ENCODE measurements at places on chromosomes 2 and 18.

DNA sequence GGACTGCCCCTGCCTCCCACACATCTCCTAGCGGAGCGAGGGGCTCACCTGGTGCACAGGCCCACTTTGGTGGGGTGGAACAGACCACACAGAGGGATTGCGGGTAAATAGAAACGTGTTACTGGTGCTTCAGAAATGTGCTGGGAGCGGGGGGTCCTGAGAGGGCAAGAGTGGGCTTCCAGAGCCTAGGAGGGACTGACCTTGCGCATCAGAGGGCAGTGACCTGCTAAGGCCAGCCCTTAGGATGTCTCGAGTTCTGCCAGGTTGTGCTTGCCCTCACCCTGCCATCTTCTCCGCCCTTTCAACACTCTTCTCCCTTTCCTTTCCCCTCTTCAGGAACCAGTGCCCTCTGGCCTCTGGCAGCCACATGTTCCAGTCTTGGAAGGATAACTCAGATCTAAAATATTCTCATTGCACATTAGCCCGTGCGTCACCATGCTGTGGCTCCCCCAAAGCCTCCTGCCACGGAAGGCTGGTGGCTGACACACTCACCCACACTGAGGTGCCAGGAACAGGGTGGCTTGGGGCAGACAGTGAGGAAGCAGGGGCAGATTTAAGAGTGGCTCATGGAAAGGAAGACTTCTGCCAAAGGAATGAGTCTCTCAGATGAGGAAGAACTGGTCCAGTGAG is 89.6 kb downstream of the MCFD2 start:
- DNase-seq, result no peak

DNA sequence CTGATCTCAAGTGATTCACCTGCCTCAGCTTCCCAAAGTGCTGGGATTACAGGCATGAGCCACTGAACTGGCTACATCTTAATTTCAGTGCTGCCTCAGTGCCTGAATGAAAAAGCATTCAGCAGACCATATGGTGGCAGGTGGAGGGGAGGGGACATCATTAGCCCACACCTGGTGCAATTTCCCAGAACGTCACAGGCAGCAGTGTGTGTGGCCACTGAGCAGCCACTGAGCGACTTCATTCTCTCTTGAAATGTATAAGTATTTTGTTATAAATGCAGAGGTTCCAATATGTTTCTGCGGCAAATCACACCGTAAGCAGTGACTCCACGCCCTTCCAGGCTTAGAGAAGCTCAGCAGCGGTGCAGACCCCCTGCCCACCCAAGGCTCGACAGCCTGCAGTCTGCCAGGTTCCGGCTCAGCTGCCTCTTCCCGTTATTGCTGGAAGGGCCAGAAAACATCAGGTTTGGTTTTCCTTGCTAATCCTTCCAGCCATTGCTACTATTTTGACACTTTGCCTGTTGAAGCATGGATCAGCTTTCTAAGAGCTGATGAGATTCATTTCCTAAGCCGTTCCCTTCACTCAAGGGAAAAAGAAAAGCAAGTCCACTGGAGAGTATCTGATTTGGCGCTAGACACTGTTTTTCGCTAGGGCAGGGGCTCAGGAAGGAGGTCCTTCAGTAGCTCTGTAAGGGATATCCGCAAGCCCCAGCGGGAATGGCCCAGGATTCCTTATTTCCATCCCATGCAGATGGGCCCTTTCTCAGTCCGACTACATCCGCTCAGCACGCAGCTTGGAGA is 250.7 kb downstream of the VAPA start:
- no peak for DNase-seq

- no peak for DNase-seq
Observed at GRCh38 chr18:79750980-79751571, 46.7 kb upstream of the KCNG2 start.

GRCh38 chr2:10552220-10552870 is 104.2 kb upstream of the ODC1 start:
- no peak for DNase-seq

DNA sequence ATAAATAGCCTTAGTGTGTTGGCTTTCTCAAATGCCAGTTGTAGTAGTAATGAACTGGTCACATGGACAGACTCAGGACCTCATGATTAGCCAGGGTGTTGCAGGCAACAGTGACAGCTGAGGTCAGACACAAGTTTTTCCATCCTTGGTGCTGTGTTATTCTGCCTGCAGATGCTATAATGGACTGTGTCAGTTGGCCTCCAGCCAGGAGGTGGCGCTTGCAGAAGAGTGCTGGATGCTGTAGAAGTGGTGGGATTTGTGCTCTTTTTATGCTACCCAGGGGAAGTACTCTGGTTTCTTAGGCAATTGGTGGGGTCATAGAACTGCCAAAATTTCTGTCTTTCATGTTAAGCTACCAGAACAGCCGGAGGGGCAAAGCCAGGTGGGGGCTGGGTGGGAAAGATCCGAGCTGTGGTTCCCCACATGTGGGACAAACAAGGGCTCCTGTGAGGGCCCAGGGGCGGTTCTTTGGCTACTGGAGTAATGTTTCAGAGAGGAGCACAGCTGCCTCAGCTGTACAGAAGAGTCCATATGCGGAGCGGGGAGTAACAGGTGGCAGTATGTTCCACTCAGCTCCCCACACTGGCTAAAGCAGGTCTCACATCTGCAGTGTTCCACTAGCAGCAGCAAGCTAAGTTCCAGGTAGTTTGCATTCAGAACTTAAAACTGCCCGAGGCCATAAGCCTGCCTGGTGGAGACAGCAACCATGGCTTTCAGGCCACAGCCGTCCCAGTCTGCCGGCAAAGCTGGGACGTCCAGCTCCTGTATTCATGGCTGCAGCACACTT is 104.4 kb downstream of the GULP1 start:
- no peak for DNase-seq

GRCh38 chr2:44335806-44336538 is 25.3 kb downstream of the PREPL start:
- no peak for DNase-seq

DNA sequence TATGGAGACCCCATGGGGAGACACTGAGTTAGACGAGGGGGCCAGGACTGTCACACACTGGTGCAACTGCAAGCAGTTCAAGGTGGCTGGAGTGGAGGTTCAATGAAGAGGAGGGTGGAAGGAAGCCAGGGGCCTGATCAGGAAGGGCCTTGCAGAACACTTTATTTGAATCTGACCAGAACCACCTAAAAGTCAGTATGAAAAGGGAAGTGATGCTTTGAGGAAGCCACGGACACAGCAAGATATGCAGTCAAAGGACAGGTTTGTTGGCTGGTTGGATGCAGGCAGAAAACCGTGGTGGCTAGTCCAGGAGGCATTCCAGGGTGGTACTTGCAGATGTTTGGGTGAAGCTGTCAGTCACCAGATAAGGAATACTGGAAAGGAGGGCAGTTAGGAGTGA is 3.5 kb upstream of the FAM124B start:
- no peak for DNase-seq

DNA sequence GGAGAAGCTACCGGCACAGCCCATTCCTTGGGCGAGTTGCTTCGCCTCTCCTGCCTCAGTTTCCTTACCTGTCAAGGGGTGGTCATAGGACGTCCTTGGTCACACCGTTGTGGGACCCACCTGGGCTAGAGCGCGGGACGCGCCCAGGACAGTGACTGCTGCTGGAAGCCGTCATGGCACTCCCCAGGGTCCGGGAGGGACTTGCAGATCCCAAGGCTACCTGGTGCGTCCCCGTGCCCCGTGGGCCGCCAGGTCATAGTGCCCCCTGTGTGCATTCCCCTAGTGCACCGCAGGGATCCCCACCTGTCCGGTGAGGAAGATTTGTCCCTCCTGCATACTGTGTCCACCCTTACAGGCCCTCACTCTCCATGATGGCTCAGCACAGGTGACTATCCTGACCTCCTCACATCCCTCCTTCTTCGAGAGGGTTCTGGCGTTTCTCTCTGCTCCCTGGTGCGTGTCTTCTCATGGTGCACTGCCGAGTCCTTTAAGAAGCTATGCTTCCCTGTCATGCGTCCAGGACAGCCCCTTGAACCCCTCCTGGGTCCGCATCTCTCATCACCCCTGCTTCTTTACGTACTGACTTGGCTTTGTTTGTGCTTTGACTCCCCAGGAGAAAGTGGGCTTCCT is 886 bp upstream of the STK25 start:
- DNase-seq, result no peak

GRCh38 chr18:60372596-60372995 is at the start of gene MC4R:
Gene MC4R, minus strand, starts transcription at chr18:60372775. Its CDS starts 426 bp downstream, at chr18:60372349.
- DNase-seq, result no peak

DNA sequence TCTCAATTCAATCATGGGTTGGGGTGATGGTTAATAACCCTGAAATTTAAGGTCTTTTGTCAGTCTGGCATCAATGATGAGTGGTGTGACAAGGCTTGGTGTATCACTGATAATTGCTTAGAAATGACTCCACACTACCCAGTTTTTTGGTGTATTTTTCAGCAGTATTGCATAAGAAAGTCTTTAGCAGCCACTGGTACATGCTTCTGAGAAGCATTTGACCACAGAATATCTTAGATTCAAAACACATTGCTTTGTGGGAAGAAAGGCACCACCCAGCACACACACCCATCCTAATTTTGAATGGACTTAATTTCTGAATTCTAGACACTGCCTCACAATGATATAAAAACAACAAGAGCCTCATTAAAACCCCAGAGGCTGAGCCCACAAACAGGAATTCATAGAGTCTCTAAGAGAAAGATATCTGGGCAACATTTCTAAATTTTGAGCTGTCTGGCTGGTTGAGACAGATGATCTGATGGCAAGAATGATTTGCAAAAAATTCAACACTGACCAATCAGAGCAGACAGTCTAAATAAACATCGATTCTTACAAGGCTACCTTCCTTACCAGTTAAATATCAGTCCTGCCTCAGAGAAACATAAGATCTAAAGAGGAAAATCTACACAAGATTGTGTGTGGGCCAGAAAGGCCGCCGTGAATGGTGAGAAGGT is 114.7 kb upstream of the CYP1B1 start:
- no peak for DNase-seq

GRCh38 chr2:182818501-182818900 is 47.9 kb downstream of the FRZB start:
- DNase-seq, result no peak

GRCh38 chr18:6807515-6808257 is 78.2 kb downstream of the ARHGAP28 start:
- DNase-seq, result no peak

GRCh38 chr2:5094192-5094591 is 598.0 kb upstream of the SOX11 start:
- no peak for DNase-seq

DNA sequence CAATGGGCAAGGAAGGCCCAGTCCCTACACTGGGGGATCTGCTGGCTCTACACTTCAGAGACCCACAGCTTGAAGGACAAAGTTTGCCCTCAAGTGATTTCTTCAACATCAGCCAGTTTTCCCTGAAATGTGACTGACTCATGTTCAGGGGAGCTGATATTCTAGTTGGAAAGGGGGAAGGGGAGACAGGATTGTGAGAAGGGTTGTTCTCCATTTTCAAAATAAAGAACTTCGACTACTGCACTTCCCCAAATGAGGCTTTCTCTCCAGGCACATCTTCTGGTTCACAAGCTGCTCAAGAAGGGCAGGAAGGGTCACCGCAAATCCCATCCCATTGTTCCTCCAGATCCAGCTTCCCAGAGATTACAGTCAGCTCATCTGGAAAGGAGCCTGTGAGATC is 117.6 kb downstream of the BCL2L11 start:
- DNase-seq, result no peak

DNA sequence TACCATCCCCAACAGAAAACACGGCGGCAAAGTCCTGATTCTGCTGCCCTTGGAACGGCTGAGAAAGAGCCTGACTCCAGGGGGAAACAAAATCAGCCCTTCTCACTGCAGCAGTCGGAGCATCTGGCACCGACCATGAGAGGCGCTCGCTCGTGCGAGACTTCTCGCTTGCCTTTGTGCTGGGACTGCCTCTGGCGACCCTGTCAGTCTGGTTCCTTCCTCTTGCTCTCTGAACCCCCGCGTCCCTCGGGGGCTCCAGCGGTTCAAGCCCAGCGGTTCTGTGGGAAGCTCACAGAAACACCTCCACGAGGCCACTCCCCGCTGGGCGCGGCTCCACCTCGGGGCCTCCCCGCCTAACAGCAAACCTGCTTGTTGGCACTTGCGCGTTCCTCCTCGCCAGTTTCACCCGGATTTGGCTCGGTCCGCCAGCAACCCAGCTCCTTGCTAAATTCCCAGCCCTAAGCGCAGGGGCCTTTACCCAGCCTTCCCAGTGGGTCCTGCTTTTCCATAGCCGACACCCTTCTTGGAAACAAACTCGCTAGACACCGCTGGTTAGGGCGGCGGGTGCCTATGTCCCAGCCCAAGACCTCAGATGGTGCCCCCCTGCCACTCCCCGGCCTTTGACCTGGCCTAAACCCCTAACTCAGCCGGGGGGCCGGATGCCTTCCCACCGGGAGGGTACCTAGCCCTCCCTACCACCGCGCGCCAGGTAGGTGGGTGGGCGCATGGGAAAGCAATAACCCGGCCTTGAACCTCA is 2.2 kb downstream of the RND3 start:
- DNase-seq, result no peak

DNA sequence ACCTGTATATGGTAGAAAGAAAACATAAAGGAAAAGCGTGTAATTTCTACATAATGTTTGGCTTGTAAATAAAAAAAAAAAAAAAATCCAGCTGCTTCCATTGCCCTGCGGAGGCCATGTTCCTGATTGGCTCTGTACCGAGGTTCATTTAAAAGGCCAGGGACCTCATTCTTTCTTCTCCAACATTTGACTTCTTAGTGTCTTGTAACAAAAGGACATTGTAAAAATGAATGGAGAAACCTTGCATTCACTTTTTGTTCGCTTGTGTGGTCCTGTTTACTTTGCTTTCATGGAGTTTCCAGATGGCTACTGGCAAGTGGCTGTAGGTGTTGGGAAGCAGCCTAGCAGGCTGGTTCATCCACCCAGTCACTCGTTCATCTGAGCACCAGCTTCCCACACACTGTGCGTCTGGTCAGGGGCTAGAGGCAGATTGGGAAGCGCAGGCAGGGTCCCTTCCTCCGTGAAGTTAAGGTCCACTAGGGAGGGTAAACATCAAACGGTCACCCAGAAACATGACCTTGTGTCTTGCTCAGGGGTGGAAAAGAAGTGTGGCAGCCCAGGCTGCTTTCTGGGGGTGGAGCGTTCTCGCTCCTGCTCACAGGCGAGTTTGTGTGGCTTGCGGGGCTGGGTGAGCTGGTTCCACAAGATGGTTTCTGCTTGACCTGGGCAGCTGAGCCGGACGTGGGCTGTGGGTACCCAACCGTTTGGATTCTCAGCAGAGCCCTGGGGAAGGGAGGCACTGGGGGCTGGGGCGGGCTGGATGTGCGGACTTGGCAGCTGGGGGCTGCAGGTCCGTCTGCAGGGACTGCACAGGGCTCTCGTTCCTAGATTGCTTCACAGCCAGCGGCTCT is 260.7 kb downstream of the AGAP1 start:
- no peak for DNase-seq

DNA sequence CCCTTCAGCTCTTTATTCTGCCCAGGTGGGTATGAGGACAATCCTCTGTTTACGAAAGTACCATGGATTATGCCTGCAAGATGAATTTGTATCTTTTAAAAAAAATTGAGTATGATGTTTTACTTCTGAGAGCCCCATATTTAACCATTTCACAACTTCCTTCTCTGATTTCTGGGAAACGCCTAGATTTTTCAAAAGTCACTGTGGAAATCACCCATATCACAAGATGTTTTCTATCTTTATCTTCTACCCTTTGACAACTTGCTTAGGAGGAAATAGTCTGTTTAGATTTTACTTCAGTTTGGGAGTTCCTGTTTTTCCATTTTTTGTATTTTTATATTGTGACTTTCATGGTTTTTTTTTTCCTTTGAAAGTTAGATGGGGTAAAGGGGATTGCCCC is 53.0 kb downstream of the ICOS start:
- no peak for DNase-seq

- DNase-seq, result no peak
Observed at GRCh38 chr2:134445985-134446382, 192.1 kb downstream of the MGAT5 start.

GRCh38 chr2:97911206-97911921 is 84.4 kb downstream of the TMEM131 start:
- DNase-seq, result no peak

- no peak for DNase-seq
Observed at GRCh38 chr18:24078391-24078790, 60.5 kb upstream of the CABYR start.

All from activated naive CD4-positive, alpha-beta T cell (primary cell).